Suppressor macrophage treated with lipopolysaccharide for 1 hour (primary cell): ENCODE measurements at places on chromosomes 4 and X.

DNA sequence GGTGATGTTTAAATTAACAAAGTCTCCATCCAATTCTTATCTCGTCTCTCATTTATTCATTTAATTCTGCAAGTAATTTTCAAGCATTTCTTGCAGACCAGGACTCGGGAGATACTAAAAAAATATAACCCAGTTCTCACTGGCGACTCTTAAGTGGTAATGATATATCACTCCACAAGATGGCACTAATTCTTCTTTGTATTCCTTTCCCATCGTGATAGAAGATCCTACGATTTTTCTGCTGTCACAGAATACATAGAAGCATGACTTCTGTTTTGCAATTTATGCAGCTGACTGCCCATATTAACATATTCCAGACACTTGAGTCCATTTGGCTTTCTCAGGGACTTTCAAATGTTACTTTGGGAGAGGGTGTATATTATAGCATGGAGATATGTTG lies 64.0 kb upstream of the FGF13 start:
- DNase-seq = peak; percentile 48

DNA sequence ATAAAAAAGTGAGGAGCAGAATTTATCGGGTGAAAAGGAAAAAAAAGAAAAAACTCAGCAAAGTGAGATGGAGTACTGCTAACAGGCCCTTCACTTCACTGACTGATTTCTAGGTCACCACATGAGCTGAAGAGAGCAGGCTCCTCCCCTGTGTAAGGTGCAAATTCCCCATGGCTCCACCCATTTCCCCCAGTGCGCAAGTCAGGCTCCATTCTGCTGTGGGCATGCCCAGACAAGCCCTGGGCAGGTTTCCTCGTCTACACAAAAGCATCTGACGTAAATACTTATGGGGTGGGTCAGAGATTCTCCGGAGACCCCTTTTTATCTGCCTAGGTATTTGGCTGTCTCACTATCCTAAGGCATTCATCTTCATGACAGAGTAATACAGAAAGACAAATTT lies 157.9 kb downstream of the MAGEB5 start:
- DNase-seq = no peak

- DNase-seq = no peak
Measured at GRCh38 chrX:19805046-19805690, 82.2 kb downstream of the SH3KBP1 start.

- DNase-seq = peak; percentile 6
Measured at GRCh38 chrX:84873176-84873575, 130.5 kb upstream of the APOOL start.

GRCh38 chr4:92599044-92599443 lies 295.3 kb downstream of the GRID2 start:
- no peak for DNase-seq

- no peak for DNase-seq
Measured at GRCh38 chr4:25043548-25043947, 12.8 kb upstream of the LGI2 start.

- no peak for DNase-seq
Measured at GRCh38 chr4:85611661-85612060, 136.7 kb downstream of the ARHGAP24 start.

- no peak for DNase-seq
Measured at GRCh38 chrX:31293409-31293808, 221.6 kb upstream of the FTHL17 start.
